ENCODE measurements at places on chromosomes 2 and 18.
A peak's percentile ranks its signal among the peaks of the same experiment; 100 is the strongest.

DNA sequence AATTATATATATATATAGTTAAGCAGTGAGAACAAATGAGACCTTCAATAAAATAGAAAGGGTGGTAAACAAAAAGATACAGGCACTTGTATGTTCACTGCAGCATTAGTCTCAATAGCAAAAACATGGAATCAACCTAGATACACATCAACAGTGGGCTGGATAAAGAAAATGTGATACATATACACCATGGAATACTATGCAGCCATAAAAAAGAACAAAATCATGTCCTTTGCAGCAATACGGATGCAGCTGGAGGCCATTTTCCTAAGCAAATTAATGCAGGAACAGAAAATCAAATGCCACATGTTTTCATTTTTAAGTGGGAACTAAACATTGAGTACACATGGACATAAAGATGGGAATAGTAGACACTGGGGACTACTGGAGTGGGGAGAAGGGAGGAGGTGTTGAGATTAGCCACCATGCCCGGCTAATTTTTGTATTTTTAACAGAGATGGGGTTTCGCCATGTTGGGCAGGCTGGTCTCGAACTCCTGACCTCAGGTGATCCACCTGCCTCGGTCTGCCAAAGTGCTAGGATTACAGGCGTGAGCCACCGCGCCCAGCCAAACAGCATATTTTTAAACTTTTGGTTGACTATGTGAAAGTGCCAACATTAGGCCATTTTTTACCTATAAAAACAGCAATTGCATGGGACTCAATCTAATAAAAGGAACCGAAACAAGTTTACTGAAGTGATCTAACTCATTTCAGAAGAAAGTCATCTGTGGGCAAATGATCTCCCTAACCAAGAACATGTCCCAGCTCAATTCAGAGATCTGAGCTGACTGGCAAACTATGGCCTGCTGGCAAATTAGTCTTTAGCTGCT, 23.7 kb downstream of the ICA1L start:
- no peak for DNase-seq

GRCh38 chr2:6692819-6693218, 172.9 kb downstream of the CMPK2 start:
- DNase-seq, result no peak

GRCh38 chr18:77082316-77082955, 50.1 kb downstream of the MBP start:
- no peak for DNase-seq

- DNase-seq, result no peak
Observed at GRCh38 chr2:60872510-60872928, 8.9 kb upstream of the REL start.

GRCh38 chr18:58716060-58716756, 44.9 kb downstream of the MALT1 start:
- DNase-seq, result peak; percentile 53

DNA sequence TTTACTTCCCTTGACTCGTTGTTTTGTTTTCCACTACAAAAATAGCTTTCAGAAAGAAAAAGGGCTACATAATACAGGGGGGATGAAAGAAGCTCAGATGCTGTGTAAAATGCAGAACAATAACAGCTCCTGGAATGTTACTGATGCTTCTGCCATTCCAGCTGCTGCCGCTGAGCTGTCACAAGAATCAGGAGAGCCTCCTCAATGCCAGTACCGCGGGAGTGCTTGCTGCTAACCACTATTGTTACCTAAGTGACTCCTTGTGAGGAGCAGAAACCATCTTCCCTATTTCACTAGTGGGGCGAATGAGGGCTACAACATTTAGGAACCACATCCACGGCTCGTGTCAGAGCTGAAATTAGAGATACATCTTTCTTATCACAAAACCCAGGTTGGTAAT, 384.8 kb downstream of the GALR1 start:
- DNase-seq, result no peak

DNA sequence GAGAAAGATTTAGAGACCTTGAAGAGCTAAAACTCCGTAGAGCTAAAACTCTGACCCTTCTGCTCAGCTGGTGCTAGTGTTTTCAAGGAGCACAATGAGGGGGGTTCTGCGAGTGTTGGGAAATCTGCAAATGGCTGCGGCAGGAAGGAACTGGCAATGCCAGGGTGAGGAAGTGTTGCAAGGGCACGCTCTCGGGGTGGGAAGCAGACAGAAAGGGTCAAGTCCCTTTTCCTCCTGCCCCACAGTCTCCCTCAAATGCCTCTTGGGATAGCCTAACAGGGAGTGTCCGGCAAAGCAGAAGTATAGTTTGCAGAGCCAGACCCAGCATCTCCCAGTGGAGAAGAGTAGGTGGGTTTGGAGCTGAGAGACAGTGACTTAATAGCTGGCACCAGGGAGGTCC, 60.5 kb downstream of the NCAPH start:
- no peak for DNase-seq

DNA sequence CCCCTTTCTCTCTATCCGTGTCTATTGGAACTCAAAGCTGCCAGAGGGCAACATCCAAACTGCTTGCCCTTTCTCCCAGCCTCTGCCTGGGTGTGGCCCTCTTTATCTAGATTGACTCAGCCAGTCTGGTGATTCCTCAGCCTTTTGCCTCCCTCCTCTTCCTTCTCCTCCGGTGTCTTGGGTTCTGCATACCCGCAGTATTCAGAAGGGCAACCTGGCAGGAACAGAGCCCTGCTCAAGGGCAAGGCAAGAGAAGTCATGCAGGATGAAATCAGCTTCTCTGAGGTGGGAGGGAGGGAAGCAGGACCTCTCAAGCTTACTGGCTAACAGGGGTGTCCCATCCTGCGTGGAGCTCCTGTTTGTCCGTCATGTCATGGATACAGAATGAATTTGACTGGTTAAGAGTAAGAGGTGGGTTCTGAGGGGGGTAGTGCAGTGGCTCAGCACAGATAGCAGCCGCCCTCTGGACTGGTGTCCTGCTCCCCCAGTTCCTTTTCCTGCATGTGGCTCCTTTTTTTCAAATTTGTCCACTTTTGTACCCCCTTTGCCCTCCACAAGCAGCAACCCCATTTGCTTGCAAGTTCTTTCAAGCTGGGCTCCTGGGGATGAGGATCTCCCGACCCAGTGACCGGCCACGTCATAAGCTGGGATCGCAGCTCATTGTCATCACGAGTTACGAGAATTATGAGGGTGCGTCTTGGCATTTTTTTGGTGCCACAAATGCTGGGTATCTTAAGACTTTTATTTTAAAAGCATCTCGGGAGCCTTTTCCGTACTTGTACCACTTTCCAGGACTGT, 154.1 kb downstream of the FHOD3 start:
- DNase-seq, result no peak

- no peak for DNase-seq
Observed at GRCh38 chr18:21903709-21904108, 163.1 kb downstream of the MIB1 start.

GRCh38 chr18:40356168-40356567, 1598.9 kb upstream of the PIK3C3 start:
- DNase-seq, result no peak

DNA sequence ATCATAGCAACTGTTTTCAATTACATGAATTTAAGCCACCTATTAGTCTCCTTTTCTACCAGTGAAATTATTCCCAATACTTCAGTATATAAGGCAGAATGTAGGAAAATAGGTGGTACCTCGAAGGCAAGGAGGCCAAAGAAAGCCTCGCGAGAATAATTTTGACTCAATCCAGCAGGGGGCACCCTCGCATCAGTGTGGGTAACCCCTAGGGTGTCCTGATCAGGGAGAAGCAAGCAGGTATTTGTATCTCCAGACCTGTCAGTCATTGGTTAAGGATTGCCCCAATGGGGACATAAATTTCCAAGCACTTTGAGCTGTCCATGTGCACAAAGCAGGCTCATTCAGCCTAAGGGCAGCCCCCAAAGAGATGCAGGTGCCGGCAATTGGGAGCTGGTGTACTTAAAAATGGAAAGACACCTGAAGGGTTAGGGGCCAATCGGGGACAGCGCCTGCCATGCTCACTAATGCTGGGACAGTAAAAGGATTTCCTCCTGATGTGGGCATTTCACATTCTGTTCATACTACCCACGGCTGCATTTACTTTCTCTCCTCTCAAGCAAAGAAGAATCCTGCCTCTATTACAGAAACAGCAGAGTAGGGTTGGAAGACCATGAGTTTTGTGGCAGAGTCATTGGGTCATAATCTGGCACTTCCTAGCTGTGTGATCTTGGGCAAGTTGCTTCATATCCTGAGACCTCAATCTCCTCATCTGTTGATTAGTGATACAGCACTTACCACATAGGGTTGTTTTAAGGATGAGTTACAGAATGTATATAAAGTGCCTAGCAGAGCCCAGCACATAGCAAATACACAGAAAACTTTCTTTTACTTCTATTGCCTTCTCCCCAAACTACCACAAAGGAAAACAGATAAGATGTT, 136.1 kb downstream of the ICOS start:
- DNase-seq, result peak; percentile 41

- DNase-seq, result no peak
Observed at GRCh38 chr2:36058076-36058475, 297.5 kb upstream of the CRIM1 start.

Measured in naive thymus-derived CD8-positive, alpha-beta T cell (primary cell).